Astrocyte of the cerebellum (primary cell): ENCODE measurements at places on chromosomes 3 and 15.

DNA sequence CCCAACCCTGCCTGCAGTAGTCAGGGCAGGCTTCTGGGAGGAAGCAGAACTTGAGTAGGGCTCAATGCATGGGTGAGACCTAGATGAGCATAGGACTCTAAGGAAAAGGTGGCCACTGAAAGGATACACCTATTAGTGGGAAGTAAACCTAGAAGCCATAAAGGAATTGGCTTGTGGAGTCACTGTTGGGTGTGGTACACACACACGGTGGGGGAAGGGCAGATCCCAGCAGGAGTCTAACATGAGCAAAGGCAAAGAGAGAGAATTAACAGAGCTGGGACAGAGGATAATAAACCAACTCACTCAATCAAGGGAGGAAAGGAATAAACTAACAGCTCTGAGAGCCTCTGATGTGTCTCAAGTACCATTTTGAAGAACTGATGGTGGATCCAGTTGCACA lies 23.1 kb downstream of the DAPK2 start:
- DNase-seq = no peak

DNA sequence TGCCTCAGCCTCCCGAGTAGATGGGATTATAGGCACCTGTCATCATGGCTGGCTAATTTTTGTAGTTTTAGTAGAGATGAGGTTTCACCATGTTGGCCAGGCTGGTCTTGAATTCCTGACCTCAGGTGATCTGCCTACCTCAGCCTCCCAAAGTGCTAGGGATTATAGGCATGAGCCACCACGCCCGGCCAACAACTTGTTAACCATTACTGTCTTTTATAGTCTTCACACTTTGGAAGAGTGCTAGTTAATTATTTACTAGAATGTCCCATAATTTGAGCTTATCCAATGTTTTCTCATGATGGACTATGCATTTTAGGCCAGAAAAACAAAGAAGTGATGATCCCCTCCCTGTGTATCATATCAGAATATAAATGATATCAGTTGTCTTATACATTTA lies 288.6 kb upstream of the CBLB start:
- no peak for DNase-seq

DNA sequence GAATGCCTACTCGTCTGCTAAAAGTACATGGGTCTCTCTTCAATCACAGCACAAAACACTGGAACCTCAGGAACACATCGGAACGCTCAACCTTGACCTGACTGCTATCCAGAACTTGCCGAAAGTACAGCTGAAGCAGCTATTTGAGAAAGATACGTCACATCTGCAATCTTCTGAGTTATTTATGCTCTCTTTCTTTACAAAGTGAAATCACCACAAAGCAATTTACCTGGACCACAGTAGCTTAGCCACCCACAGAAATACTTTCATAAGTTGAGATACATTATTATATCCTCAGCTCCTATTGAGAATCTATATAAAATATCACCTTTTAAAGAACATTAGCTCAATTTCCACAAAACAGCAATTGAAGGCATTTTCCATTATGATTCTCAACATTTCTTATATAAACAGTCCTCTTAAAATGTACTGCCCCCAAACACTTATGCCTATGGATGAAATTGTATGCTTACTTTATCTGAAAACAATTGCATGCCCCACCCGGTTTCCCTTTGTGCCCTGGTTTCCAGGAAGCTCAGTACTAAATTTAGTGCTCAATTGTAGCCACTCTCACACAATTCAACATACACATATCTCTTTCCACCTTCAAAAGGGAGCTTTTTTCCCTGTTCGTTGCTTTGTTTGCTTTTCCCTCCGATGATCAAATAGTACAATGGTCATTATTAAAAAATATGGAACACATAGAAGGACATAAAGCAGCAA lies 31.8 kb downstream of the HEG1 start:
- no peak for DNase-seq

DNA sequence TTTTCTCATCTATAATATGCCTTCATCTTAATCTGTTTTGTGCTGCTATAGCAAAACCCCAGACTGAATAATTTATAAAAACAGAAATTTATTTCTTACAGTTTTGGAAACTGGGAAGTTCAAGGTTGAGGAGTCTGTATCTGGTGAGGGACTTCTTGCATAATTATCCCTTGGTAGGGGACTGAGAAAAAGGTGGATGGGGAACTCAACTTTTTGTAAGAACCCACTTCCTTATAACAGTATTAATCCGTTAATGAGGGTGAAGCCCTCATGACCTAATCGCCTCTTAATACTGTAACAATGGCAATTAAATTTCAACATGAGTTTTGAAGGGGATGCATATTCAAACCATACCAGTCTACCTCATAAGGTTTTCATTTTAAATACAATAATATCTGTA lies 17.4 kb upstream of the MYH15 start:
- DNase-seq = no peak

DNA sequence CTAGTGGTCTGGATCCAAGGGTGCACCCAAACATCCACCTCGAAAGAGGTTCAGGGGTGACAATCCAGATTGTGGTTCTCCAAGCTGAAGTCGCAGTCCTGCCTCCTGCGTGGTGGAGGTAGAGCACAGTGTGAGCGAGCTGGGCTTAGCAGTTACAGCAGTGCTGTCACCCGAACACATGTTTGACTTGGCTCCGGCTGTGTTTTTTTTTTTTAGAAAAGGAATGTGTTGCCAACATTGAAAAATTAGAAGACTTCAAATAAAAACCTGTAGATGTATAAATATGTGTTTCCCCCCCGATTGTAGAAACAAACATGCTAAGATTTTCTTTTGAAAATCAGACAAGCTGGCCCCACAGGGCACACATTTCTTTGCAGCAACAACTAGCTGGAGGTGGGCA lies 530.8 kb downstream of the SHQ1 start:
- DNase-seq = no peak

- no peak for DNase-seq
These were observed 22.4 kb upstream of the SMAD6 start for GRCh38 chr15:66679657-66680108.
